PC-3 (cell line): ENCODE measurements at places on chromosomes 4 and X.

- no peak for DNase-seq
- H3K4me3 ChIP-seq = no peak overlapping the region
- no peaks in the 10 kb centered on the region for H3K4me1 ChIP-seq
- no peak overlapping the region for H3K27ac ChIP-seq
- no peaks in the 10 kb centered on the region for H3K27me3 ChIP-seq
Measured at GRCh38 chr4:124152132-124152531, 560.4 kb downstream of the ANKRD50 start.

DNA sequence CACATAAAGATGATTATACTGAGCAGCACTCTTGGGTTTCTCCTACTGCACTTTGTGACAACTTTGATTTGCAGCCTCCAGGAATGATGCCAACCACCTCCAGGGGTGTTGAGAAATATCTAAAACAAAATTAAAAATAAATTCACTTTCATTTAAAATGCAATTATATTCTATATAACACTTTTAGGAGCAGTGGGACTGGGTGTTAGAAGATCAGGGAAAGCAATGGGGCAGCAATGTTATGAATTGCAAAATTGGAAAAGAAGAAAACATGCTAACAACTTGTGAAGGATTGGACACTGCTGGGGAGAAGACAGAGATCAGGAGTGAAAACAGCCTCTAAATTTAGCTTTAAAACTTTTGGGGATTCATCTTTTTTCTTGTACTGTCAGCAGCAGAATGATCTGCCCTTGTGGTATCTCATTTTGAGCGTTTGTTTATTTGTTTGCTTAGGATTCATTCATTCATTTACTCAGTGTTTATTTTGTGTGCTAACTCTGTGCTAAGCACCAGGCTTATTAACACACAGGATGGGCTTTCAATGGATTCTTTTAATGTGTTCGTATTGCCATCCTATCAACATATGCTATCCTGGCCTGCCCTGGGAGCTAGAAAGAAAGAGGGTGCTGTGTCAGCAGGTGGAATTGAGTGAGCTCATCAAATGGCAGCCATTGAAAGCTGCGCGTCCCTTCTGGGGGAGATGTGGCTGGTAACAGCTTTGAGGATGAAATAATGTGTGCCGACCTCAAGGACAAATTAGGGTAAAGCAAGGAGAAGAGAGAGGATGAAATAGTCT, 96.5 kb downstream of the FRMPD4 start:
- H3K27me3 ChIP-seq = no peaks in the 10 kb centered on the region
- no peaks in the 10 kb centered on the region for H3K4me1 ChIP-seq
- H3K36me3 ChIP-seq = no peaks in the 10 kb centered on the region
- no peak overlapping the region for H3K4me3 ChIP-seq

DNA sequence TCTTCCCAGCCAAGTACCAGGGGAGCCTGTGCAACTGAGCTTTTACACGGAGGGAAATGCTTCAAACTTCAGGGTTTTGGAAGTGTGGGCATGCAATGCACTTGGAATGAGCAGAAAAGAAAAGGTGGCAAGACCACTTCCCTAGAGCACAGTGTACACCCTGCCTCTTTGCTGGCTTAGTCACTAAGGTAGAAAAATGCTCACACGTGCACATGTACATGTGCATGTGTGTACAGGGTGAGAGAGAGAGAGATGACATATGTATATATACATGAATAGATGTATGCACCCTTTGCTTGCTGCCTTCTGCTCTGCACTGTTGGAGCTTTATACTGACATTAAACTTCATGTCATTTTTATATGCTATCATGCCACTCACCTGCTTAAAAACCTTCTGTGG, 7.9 kb upstream of the KLF3 start:
- no peaks in the 10 kb centered on the region for H3K36me3 ChIP-seq
- H3K27me3 ChIP-seq = no peaks in the 10 kb centered on the region
- no peak for DNase-seq
- no peak overlapping the region for H3K4me3 ChIP-seq

DNA sequence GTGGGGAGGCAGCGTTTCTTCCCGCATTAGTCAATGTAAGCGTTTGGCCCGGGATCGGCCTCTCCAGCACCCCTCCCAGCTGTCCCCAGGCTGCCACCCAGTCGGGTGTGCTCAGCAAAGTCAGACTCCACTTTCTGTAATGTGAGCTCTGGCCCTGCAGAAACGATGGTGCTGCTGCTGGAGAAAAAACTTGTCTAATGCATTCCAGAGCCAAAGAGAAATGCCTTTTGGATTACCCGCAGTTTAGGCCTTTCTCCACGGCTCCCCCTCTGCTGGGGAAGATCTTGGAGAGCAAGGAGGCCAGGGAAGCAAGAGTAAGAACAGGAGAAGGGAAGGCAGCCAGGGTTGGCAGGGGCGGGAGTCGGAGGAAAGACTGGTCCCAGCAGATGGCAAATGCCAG, 55.2 kb downstream of the ELF4 start:
- no peak overlapping the region for H3K27ac ChIP-seq
- no peak for DNase-seq
- H3K36me3 ChIP-seq = no peaks in the 10 kb centered on the region
- no peak overlapping the region for H3K4me3 ChIP-seq

DNA sequence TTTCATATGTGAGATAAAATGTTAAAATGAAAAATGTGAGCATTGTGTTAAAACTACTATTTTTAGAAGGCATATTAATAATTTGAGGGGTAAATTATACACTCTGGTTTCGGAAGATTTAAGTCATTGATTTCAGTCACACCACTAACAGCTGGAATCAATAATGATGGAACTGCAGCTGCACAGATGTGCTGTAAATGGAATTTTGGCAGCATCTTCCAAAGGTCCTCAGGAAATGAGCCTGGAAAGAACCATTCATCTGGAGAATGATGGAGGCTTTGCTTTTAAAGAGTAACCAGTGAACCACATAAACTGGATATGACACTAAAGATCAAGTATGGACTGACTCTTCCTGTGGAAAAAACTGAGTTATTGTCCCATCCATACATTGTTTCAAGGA, 759.0 kb upstream of the EPHA5 start:
- no peak for DNase-seq
- 0 out of 2 replicates have a peak, but pooled peaks cover 5% of the 10 kb centered on the region for H3K4me1 ChIP-seq

- H3K36me3 ChIP-seq = no peaks in the 10 kb centered on the region
- DNase-seq = peak; percentile 81
- peaks cover 19% of the 10 kb centered on the region for H3K4me1 ChIP-seq
- no peak overlapping the region for H3K27ac ChIP-seq
- no peak overlapping the region for H3K4me3 ChIP-seq
- no peaks in the 10 kb centered on the region for H3K27me3 ChIP-seq
Measured at GRCh38 chrX:21666679-21667078, 8.5 kb upstream of the KLHL34 start.

GRCh38 chr4:3827616-3828492, 61.7 kb downstream of the ADRA2C start:
- H3K27ac ChIP-seq = no peak overlapping the region
- no peak overlapping the region for H3K4me3 ChIP-seq
- DNase-seq = peak; percentile 25
- H3K4me1 ChIP-seq = no peaks in the 10 kb centered on the region
- H3K27me3 ChIP-seq = 0 out of 2 replicates have a peak, but pooled peaks cover 9% of the 10 kb centered on the region

DNA sequence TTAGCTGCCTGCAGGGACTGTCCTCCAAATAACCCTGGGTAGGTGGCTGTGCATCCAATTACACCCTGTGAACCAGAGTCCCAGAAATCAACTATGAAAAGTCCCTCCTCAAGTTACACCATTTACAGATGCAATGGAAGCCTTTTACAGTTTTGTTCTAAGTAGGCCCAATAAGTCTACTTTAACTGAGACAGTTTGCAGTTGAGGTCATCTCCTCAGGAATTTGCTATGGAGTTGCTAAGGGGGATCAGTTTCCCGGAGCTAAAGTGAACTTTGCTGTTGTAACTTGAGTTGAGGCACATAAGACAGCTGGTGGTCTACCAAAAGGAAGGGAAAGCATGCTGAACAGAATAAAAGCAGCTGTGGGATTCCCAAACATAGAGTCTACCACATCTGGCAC, 121.6 kb upstream of the STK26 start:
- H3K27me3 ChIP-seq = no peaks in the 10 kb centered on the region
- H3K27ac ChIP-seq = no peak overlapping the region
- H3K36me3 ChIP-seq = no peaks in the 10 kb centered on the region
- H3K4me3 ChIP-seq = no peak overlapping the region

DNA sequence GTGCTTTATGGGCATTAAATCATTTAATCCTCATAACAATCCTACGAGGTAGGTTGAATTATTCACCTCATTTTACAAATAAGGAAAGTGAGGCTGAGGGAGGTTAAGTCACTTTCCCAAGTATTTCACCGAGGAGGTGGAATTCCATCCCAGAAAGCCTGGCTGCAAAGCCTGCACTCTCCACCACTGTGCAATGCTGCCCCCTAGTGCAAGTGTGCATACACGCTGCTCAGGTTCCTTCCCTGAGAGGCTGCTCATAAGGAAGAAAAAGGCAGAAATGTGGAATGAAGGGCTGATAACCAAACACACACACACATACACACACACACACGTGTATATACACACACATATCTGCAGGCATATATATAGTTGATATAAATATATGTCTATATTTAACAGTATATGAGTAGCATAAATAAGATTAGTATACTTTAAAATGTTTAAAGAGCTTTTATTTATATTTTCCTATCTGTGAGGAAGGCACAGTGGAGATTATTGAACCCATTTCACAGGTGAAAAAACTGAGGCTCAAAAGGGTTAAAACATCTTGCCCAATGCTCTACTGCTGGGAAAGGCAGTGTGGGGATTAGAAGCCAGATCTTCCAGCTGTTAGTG, 714.5 kb upstream of the TENM3 start:
- H3K27ac ChIP-seq = no peak overlapping the region
- no peak overlapping the region for H3K4me3 ChIP-seq
- no peaks in the 10 kb centered on the region for H3K4me1 ChIP-seq
- H3K27me3 ChIP-seq = no peaks in the 10 kb centered on the region
- H3K36me3 ChIP-seq = no peaks in the 10 kb centered on the region

GRCh38 chrX:74104356-74105015, 199.5 kb upstream of the ZCCHC13 start:
- no peaks in the 10 kb centered on the region for H3K36me3 ChIP-seq
- H3K4me1 ChIP-seq = no peaks in the 10 kb centered on the region
- H3K4me3 ChIP-seq = no peak overlapping the region
- no peak overlapping the region for H3K27ac ChIP-seq

DNA sequence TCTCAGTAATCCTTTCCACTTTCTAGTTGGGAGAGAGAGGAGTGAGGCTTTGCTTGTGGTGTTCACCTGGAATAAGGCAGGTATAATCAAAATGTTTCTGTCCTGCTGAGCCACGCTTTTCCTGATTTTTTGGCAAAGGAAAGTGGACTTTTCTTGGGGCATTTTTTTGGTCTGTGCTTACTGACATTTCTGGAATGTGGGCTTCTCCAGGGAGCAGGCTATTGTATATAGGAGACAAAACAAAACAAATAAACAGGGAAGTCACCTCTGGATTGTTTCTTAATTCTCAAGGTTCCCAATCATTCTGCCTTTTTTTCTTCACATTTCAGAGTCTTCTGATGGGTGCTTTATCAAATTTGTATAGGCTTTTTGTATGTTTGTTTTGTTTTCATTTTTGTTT, 25.7 kb upstream of the RP2 start:
- no peaks in the 10 kb centered on the region for H3K36me3 ChIP-seq
- no peaks in the 10 kb centered on the region for H3K27me3 ChIP-seq
- peak; percentile 32 for DNase-seq
- peaks cover 23% of the 10 kb centered on the region for H3K4me1 ChIP-seq

DNA sequence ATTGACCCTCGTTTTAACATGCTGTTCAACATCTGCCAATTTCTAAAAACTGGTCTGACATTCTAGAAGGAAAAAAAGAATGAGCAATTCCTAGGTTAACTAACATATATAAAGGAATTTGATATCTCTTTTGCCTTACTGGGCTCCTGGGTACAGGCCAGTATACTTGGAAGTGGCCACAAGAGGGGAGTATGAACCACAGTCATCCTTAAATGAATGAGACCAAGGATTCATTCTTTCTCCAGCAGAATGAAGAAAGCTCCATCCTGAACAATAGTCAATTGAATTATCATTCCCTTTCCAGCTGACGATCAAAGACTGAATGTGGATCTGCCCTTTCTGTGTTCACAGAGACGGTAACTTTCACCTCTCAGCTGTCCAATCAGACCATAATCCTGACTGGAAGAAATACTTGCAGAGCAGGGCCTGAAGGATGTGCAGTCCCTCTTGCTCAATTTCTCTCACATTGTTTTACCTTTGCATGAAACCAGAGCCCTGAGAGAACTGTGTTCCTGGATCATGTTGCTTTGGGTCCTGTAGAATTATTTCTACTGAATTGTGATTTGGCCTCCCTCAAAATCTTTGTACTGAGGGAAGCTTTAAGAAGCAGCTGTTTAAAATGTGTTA, 14.8 kb upstream of the SPARCL1 start:
- no peaks in the 10 kb centered on the region for H3K27me3 ChIP-seq
- H3K4me1 ChIP-seq = no peaks in the 10 kb centered on the region
- no peak overlapping the region for H3K4me3 ChIP-seq
- H3K36me3 ChIP-seq = no peaks in the 10 kb centered on the region
- H3K27ac ChIP-seq = no peak overlapping the region

DNA sequence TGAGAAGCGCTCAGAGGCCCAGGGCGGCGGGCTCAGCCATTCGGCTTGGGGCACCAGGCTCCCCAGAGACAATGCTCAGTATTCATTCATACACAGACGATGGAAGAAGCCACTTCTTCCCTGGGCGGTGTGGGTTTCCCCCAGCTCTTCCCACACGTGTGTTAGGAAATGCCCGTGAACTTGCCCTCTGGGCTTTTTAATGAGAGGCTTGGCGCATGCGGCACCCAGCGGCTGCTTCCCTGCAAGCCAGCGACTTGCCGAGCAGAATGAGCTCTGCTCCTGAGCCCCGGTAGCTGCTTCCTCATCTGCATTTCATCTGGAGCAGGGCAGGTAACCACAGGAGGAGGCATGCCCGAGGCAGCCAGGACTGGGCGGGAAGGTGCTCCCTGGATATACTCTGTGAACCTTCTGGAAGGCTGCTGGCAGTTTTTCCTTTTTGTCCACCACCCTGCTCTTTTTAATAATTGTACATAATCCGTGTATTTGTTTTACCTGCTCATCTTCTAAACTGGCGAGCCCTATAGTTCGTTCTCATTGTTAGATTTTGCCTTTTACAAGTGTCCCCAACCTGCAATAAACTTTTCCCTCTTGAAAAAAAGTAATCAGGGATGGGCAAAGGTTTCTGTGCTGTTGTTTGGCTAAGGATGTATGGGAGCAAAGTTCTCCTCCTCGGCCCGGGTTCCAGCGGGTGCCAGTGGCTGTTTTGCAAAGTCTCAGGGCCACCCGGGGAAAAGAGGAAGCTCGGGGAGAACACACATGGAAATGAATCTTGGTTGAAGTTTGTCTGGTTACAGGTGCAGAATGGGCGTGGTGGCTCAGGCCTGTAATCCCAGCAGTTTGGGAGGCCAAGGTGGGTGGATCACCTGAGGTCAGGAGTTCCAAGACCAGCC, 178.8 kb downstream of the DCLK2 start:
- H3K27ac ChIP-seq = no peak overlapping the region
- no peaks in the 10 kb centered on the region for H3K36me3 ChIP-seq
- DNase-seq = no peak
- no peaks in the 10 kb centered on the region for H3K4me1 ChIP-seq
- H3K4me3 ChIP-seq = no peak overlapping the region

DNA sequence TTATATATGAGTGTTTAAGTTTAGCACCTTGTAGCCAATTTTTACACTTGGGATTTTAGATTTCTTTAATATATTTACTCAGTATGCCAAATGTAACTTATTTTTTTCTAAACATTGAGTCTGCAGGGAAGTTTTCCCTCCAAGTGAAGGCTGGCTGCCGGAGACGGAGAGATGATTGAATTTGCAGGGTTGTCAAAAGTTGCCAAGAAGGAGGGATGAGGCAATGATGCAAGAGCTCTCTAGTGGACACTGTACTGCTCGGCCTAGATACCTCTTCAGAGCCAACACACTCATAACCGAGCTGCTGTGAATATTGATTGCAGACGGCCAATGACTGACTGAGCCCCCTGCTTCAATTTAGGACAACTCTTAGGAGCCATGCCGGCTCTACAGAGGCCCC, 318.6 kb upstream of the CASK start:
- H3K27me3 ChIP-seq = peaks cover 16% of the 10 kb centered on the region; the same call in 1 of the 2 replicates
- H3K27ac ChIP-seq = no peak overlapping the region
- DNase-seq = no peak
- no peaks in the 10 kb centered on the region for H3K36me3 ChIP-seq
